ENCODE measurements at places on chromosomes 16 and 17.

DNA sequence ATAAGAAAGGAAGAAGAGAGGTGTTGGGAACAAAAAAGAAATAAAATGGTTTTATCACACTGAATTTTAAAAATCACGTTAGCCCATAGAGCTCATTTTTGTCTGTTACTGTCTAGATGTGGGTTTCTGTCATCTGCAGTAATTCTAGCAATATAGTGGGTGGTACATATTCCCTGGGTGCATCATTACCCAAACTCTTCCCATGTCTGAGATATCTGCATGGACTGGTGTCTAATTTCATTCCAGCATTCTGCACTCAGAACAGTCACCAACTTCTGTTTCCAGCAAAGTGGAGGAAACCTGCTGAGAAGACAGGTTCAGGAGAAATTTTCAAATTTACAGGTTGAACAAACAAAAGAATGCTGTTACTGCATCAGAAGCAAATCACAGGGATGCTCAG is 263.8 kb downstream of the CDH11 start:
- no peak for DNase-seq

GRCh38 chr16:67953641-67954375 is 9.9 kb upstream of the LCAT start:
- DNase-seq, result no peak

DNA sequence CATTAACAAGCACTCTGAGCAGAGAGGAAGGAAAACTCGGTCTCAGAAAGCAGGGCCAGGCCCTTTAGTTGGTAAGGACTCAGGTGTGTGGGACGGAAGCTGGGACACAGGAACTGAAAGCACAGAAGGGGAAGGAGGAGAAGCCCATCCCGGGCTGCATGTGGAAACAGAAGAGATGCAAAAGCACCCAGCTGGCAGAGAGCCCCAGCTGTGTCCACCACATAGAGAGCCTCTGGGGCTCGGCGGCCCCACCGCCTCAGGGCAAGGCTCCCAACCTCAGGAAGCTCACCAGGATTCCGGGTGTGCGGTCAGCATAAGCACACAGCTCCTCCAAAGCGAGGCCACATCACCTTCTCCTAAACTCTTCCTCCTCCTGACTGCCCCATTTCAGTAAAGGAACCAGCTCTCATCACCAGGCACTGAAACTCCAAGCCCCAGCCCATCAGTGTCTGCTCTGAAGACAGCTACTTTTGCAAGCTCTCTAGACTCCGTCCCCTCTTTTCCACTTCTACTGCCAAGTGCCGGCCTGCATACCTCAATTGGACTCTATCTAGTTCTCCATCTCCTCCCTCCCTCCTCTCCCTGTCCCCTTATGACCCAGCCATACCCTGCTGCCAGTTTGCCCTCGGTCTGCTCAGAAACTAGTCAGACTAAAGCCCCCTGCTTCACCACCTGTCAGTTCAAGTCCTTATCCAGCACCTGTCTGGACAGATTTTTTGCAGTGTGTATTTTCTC is 6.0 kb downstream of the ST3GAL2 start:
- DNase-seq, result no peak

DNA sequence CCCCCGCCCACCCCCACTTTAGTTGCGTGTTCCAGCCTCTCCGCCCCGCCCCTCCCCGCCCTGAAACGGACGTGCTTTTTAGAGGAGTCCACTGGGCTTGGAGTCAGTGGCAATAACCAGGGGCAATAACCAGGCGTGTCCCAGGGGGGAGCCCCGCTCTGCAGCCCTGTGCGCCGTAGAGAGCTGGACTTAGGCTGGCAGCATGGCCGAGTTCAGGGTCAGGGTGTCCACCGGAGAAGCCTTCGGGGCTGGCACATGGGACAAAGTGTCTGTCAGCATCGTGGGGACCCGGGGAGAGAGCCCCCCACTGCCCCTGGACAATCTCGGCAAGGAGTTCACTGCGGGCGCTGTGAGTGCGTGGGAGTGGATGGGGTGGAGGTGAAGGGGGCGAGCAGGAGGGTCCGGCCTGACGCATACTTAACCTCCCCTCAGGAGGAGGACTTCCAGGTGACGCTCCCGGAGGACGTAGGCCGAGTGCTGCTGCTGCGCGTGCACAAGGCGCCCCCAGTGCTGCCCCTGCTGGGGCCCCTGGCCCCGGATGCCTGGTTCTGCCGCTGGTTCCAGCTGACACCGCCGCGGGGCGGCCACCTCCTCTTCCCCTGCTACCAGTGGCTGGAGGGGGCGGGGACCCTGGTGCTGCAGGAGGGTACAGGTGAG is at the start of gene ALOX15B:
ALOX15B (plus strand) TSS at position 106 of the 657 bp plus-strand sequence; CDS start at position 203, 97 bp downstream.
- no peak for DNase-seq

DNA sequence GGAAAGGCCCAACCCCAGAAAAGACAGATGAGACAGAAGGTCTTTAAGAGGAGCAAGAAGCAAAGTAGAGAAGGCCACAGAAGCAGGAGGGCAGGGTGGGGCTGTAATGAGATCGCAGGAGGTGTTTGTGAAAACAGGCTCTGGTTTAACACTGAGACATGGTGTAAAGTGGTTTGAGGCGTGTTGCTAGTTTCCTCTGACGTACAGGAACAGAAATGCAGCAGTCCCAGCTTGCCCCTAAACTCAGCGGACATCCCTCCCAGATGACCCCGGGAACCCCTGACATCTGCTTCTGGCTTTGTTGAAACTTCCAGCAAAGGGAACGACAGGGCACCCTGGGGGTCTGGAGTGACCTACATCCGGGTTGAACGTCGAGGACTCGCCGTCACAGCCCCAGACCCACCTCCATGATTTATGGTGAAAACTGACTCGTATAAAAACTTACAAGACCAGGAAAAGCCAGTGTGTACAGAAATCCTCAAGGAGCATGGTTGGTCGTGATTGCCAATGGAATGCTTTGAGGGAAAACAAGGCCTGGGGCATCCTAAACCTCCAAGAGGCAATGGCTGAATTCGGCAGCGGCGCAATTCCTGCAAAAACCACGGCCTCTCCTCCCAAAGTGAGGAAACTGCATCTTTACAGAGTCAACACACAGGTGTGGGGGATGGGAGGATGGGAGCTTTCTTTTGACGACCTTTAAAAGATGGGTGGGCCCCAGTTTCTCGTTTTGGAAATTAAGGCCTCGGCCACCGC is 25.8 kb downstream of the LITAF start:
- no peak for DNase-seq

DNA sequence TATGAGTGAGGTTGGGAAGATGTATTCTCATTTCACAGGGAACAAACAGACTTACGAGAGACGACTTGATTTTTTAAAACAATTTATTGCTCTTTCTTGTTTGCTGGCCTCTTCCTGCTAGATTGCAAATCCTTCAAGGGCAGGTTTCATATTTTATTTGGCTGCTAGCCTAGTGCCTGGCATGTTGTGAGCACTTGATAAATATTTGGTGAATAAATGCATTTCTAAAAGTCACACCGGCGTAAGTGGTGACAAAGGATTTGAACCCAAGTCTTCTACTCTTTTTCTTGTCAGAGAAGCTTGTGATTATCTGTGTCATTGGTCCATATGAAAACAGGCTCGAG is 1.4 kb downstream of the WWP2 start:
- DNase-seq, result no peak

GRCh38 chr17:37051833-37052232 is 103.1 kb downstream of the AATF start:
- no peak for DNase-seq

GRCh38 chr16:29975811-29976511 is 2.3 kb downstream of the TAOK2 start:
- no peak for DNase-seq

- peak; percentile 71 for DNase-seq
These were observed 12.0 kb downstream of the TBC1D24 start for GRCh38 chr16:2486645-2487516.

DNA sequence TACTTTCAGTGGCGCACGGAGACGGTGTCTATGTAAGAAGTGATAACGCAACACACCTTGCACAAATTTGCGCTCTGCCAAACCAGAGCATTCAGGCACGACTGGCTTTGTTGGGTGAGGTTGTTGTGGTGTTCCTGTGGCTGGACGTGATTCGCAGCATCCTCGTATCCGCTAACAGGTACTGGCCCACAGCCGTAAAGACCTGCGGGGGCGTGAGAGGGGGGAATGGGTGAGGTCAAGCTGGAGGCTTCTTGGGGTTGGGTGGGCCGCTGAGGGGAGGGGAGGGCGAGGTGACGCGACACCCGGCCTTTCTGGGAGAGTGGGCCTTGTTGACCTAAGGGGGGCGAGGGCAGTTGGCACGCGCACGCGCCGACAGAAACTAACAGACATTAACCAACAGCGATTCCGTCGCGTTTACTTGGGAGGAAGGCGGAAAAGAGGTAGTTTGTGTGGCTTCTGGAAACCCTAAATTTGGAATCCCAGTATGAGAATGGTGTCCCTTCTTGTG is 510.9 kb downstream of the KCNJ18 start:
- no peak for DNase-seq

DNA sequence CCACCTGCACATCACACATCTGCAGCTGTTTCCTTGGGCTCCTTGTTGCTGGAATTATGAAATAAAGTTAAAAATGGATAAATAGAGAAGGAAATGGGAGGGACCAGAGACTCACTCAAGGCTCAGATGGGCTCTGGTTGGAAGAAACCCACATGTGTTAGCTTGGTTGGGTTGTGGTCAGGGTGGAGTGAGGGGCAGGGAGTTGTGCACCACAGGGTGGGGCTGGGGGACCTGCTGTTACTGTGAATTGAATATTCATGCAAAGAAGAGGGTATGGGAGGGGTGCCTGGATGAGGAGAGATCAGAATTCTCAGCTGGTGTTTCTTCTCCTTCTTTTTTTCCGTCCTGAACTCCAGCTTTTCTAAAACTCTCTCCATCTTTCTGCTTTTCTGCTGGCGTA is 320.7 kb downstream of the MAP2K4 start:
- no peak for DNase-seq

GRCh38 chr17:28843816-28844148 is 1.2 kb upstream of the FAM222B start:
- DNase-seq, result no peak

- DNase-seq, result no peak
These were observed 52.0 kb downstream of the MRM1 start for GRCh38 chr17:36653374-36653773.

- no peak for DNase-seq
These were observed 16.7 kb upstream of the TOM1L1 start for GRCh38 chr17:54883939-54884338.
